Esophagus squamous epithelium (tissue), 5 donors: ENCODE measurements at places on chromosomes 16 and 17.
A peak's percentile ranks its signal among the peaks of the same experiment; 100 is the strongest.

DNA sequence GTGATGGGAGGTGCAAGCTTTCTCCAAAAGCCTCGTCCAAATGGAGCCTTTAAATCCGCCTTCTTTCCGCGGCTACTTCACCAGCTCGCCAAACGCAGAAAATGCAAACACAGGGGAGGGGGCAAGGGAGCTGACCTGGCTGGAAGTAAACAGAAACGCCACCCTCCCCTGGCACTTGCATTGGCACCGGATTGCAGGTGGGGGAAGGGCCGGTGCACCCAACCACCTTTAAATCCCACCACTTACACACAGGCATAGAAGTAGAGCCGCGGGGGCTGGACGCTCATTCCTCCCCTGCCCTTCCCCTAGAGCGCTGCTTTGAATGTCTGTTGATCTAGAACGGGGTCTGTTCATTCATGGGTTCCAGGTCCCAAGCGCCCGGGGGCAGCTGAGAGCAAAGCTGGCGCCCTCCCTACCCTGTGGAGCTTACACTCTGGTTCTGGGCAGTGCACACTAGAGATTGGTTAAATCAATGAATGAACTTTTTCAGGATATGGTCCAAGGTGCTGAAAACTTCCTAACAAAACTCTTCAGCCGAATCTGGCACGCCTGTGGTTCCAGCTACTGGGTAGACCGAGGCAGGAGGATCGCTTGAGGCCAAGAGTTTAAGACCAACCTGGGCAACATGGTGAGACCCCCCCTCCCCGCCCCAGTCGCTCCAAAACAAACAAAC is 920 bp upstream of the ZCCHC14 start:
- no peak for DNase-seq

- DNase-seq = no peak
These were observed 20.6 kb downstream of the ADORA2B start for GRCh38 chr17:15965528-15965927.

- no peak for DNase-seq
These were observed 33.7 kb downstream of the TOM1L2 start for GRCh38 chr17:17938388-17939107.

GRCh38 chr17:56570199-56570598 is 23.3 kb upstream of the NOG start:
- DNase-seq = no peak

GRCh38 chr16:78045865-78046581 is 23.7 kb downstream of the CLEC3A start:
- no peak for DNase-seq

- no peak for DNase-seq
These were observed 69.2 kb downstream of the PRKCB start for GRCh38 chr16:23905027-23905426.

- no peak for DNase-seq
These were observed 27.0 kb downstream of the RMI2 start for GRCh38 chr16:11372073-11372828.

GRCh38 chr16:53715023-53715384 is 11.0 kb downstream of the FTO start:
- DNase-seq = no peak

DNA sequence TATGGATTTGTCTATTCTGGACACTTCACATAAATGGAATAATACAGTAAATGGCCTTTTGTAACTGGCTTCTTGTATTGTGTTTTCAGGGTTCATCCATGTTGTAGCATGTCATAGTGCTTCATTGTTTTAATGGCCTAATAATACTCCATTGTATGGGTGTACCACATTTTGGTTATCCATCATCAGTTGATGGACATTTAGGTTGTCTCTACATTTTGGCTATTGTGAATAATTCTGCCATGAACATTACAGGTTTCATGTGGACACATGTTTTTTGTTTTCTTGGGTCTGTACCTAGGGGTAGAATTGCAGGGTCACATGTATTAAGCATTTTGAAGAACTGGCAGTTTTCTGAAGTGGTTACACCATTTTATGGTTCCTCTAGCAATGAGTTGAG is 223.5 kb upstream of the CACNG5 start:
- DNase-seq = no peak

- no peak for DNase-seq
These were observed 608 bp upstream of the TRIM37 start for GRCh38 chr17:59107306-59107670.

GRCh38 chr17:42402117-42402516 is 13.9 kb upstream of the STAT3 start:
- no peak for DNase-seq

- DNase-seq = no peak
These were observed 126.8 kb upstream of the PSMD7 start for GRCh38 chr16:74169687-74170376.

GRCh38 chr17:72687886-72688285 is 404.6 kb downstream of the SLC39A11 start:
- DNase-seq = no peak

DNA sequence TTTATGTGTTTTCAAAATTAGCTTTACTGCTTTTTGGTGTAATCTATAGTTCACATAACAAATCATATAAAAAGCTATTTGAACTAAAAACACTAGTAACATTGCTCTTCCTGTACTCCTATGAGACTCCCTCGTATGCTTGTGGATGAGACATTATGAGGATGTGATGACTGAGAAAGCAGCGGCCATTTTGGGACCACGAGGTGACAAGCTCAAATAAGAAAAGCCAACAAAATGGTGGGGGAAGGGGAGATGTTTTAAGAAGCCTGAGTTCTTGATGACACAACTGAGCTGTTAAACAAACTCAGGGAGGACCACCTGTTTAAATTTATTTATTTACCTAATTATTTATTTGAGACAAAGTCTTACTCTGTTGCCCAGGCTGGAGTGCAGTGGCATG is 4.5 kb downstream of the CCL18 start:
- DNase-seq = no peak

DNA sequence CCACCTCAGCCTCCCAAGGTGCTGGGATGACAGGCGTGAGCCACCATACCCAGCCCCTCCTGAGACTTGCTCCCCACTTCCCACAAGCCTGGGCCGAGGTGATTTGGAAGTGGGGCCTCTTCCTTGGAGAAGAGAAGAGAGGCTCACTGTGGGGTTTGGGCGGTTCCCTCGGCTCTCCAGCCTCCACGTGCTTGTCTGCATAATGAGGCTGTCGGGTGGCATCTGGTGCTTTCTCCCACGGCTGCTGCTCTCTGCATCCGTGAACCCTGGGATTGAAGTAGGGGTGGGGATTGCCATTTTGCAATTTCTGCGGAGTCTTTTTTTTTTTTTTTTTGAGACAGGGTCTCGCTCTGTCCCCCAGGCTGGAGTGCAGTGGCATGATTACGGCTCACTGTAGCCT is 101.4 kb downstream of the RAP1GAP2 start:
- no peak for DNase-seq

- DNase-seq = no peak
These were observed 7.4 kb downstream of the FAM171A2 start for GRCh38 chr17:44356241-44356640.

DNA sequence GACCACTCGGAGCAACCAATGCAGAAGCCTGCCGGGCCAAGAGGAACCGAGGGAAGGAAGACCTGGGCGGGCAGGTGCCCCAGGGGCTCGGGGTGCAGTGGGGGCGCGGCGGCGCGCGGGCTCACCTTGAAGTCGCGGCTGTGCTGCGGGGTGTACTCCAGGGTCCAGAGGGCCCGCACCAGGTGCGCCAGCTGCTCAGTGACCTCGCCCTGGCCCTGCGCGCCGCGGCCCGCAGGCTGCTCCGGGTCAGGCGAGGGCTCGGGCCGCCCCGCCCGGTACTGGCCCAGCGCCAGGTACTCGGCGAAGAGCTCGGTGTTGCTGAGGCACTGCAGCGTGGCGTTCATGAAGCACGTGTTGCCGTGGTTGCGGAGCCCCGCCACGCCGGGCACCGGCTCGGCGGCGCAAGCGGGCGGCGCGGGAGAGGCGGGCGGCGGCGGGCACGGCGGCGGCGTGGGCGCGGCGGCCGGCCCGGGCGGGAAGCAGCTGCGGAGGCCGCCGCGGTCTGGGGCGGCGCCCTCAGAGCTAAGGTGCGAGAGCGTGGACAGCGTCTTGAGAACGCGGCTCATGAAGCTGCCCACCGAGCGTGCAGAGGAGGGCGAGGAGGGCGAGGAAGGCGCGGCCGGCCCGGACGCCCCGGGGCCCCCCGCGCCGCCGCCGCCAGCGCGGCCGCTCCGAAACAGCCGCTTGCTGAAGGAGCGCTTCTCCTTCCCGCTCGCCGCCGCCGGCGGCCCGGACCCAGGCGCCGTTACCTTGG is 562 bp downstream of the USP31 start:
- peak; percentile 9 for DNase-seq

DNA sequence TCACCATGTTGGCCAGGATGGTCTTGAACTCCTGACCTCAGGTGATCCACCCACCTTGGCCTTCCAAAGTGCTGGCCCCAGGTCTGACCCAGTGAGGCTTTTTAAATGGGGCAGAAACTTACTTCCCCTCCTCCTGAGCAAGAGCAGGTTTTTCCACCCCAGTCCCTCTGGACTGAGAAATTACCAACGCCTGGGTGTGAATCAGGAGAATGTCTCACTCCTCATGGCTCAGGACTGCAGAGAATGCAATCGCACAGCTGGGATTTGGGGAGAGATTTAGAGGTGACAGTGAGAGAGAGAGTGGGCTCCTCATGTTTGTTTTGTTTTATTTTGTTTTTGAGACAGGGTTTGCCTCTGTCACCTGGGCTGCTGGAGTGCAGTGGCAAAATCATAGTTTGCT is 203.6 kb downstream of the RAB11FIP4 start:
- DNase-seq = no peak

- no peak for DNase-seq
These were observed 296.5 kb downstream of the SLC39A11 start for GRCh38 chr17:72795941-72796340.

GRCh38 chr17:65143889-65144604 is 6.9 kb downstream of the RGS9 start:
- DNase-seq = no peak

DNA sequence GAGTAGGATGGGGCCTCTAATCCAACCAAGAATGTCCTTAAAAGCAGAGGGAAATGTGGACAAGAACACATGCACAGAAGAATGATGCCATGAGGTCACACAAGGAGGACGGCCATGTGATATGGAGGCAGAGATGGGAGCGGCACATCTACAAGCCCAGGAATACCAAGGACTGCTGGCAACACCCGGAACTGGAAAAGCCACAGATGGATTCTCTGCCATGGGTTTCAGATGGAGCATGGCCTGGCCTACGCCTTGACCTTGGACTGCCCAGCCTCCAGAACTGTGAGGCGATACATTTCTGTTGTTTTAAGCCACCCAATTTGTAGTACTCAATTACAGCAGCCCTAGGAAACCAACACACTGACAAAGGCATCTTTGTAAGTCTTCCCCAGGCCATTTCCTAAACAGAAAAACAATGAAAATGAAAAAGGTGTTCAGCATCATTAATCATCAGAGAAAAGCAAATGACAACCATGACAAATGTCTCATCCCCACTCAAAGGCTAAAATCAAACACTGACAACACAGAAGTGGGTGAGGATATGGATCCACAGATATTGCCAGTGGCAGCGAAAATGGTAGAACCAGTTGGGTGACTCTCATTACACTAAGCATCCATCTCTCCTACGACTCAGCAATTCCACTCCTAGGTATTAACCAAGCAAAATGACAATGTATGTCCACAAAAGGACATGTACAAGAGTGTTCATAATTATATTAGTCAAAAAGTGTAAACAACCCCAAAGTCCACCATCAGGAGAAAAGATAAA is 76.9 kb upstream of the CNEP1R1 start:
- no peak for DNase-seq

DNA sequence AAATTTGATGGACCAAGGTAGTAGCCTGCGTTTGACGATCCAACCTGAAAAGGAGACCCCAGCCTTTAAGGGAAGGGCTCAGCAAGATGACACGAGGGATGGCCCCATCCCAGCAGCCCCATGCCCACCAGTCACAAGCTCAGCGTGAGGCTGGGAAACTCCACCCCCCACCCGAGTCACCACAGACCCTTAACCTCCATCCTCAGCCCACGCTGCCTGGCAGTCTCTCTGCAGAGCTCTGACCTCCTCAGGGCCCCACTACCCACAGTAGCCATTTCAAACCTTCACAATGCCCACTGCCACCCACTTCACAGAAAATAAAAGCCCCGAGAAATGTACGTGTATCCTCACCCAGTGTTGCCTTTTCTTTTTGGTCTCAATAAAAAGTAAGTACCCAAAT is 18.7 kb downstream of the USP36 start:
- no peak for DNase-seq
